Stimulated activated CD4-positive, alpha-beta T cell treated with anti-CD3 and anti-CD28 coated beads, Interleukin-12 subunit alpha, Interleukin-12 subunit beta, amount 100 ng/mL, for 48 hours (primary cell): ENCODE measurements at places on chromosomes 7 and 10.
A peak's percentile ranks its signal among the peaks of the same experiment; 100 is the strongest.

DNA sequence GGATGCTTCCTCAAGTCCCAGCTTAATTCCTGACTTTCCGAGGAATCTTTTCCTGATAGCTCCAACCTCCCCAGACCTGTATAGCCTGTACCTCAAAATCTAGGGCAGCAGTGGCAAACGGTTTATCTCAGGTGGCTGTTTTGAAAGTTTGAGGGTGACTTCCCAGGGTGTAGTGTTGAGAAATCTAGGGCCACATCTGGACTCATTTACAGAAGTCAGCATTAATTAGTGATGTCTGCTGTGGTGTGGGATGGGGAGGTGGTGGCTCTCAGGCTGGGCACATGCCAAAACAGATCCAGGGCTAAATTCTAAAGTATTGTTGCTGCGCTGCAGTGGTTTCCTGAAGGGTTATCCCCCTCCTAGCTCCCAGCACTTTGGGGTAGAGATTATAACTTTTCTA lies 38.0 kb downstream of the UNC5B start:
- no peak for DNase-seq

DNA sequence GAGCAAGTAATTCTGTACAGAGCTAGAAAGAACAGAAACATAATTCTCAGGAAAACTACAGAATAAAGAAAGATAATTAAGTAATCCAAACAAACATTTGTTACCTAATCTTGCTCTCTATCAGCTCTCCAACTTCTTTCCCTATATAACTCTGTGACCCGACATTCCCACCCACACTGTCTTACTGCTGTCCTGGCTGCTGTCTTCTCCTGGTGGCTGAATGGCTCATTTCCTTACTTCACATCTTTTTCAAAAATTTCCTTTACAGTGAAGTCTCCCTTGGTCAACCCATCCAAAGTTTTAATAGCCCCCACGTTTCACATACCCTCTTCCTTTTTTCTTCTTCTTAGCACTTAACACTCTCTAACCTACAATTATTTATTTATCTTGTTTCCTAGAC lies 64.0 kb downstream of the HYCC1 start:
- no peak for DNase-seq

DNA sequence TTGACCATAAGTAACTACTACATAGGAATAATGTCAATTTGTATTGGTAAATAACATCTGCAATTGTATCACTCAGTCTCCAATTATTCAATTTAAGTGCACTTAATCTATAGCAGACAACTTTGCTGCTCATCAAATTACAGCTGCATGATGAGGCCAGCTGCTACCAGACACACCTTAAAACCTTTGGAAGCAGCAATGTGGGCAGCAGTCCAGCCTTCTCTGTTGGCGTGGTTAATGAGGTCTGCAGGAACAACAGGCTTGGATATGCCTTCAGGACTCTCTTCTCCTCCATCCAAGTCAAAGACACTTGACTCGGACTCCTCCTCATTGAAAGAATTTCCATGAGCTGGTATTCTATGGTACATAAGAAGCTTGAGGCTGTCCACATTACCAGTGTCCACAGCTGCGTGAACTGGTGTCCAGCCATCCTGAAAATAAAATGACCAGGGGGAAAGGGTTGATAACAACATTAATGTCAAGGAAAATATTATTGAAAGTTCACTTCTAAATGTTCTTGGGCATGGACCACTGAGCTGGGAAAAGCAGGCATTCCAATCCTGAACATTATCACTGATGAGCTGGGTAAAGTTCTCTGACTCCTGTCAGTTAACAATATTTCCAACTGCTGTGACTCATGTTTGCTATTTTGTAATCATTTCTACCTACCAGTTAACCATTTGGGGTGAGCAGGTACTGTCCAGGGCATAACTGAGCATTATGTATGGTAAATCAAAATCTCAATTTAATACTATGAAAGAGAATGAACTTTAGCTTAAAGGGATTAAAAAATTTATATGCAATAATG lies 95.7 kb downstream of the CTTNBP2 start:
- DNase-seq: no peak

- DNase-seq: no peak
Observed at GRCh38 chr7:138625084-138625848, 75.9 kb downstream of the SVOPL start.

GRCh38 chr7:24346716-24347115 lies 62.7 kb downstream of the NPY start:
- no peak for DNase-seq

DNA sequence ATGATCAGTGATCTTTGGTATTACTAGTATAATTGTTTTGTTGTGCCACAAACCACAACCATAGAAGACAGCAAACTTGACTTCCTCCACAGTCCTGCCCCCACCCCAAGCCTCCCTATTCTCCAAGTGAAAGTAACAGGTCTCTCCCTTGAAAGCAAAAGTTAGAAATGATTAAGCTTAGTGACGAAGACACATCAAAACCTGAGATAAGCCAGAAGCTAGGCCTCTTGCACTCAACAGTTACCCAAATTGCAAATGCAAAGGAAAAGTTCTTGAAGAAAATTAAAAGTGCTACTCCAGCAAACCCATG lies 7.5 kb downstream of the SAR1A start:
- DNase-seq: peak; percentile 62

GRCh38 chr10:78520737-78521430 lies 487.2 kb downstream of the RPS24 start:
- DNase-seq: no peak

- no peak for DNase-seq
Observed at GRCh38 chr10:12531305-12532220, 182.2 kb downstream of the CAMK1D start.

GRCh38 chr10:26528715-26529393 lies 90.7 kb downstream of the APBB1IP start:
- no peak for DNase-seq

- no peak for DNase-seq
Observed at GRCh38 chr10:62778125-62778524, 26.4 kb upstream of the ADO start.

DNA sequence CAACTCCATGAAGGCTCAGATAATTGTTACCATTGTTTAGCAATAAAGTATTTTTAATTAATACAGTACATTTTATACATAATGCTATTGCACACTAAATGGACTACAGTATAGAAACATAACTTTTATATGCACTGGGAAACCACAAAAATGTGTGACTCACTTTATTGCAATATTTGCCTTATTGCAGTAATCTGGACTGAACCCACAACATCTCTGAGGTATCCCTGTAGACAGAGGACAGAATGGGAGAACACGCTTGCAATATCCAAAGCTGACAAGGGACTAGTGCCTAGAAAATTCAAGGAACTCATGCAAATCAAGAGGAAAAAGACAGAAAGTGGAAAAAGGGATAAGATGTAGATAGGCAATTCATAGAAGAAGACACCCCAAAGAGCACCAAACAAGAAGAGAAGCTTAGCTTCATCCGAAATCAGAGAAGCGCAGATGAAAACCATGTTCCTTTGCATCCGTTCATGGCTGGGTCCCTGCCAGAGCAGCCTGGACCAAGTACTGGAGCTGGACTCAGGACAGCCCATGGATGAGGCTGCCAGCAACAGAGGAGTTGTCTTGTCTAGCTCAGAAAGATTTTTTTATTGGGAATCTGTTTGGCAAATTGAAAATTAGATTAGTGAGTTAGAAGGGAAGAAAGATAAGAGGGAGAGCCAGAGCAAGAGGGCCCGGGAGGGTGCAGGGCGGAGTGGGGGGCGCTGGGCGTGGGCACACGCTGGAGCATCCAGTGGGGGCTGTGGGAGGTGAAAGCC lies 16.0 kb upstream of the GALNTL5 start:
- DNase-seq: no peak

DNA sequence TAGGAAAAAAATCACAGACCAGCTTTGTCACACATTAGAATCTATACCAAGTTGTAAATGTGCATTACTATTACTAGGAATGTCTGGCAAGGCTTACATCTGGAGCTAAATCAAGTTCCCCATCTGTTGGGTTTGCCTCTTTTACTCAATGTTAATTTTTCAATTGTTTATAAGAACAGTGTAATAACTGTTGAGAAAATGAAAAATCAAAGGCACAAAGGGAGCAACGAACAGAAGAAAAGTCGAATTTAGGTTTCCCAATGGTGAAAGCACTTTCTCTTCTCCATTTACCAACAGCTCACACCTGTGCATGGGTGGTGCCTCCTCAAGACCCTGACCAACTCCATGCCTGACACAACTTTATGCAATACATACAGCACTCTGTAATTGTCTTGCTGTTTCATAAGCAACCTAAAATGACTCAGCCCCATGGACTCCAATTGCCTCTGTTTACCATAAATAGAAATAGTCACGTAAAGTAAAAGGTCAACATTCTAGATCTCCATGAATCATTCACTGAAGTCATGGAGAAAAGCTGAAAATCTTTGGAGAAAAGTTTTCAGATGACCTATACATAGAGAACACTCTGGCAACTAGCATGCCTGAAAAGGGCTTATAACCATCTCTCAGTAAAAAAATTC lies 95.5 kb upstream of the KCNIP2 start:
- no peak for DNase-seq

DNA sequence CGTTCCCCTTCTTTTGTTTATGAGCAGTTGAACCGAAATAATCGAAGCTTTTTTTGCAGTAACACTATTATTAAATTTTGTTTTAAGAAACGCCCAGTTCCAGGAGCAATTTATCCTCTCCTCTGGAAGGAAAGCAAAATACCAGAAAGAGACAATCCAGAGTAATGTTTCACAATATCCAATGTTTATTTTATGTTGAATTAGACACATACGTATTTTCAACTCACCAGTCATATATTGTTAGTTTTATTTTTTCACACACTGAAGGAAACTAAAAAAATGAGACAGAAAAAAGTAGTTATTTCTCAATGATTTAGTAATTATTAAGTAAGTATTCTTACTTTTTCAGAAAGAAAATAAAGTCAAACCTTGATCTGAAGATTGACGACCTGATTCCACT lies 85.1 kb downstream of the MYOF start:
- no peak for DNase-seq

DNA sequence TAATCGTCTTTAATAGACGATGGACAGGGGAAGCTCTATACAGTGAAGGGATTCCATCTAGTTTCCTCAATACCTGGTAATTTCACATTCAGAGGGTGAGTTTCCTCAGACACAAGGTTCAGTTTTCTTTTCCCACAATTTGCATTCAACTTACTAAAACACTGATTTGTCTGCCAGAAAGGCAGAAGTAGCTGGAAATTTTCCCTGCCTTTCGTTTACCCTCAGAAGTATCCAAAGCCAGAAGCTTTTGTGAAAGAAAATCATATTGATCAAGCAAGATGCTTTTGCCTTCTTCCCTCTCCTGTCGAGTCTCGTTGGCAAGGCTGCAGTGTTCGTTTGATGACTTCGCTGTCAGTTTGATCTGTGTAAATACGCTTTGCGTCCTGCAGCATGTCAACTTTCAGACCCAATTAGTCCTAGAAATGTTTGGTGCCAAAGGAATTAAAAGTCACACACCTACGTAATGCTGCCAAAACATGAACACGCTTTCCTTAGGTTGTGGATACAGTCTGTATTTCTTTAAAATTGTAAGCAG lies 631.9 kb upstream of the FOXK1 start:
- no peak for DNase-seq

- DNase-seq: no peak
Observed at GRCh38 chr10:70500368-70500767, 21.8 kb downstream of the PALD1 start.
